ENCODE measurements at places on chromosomes 1 and 21.

DNA sequence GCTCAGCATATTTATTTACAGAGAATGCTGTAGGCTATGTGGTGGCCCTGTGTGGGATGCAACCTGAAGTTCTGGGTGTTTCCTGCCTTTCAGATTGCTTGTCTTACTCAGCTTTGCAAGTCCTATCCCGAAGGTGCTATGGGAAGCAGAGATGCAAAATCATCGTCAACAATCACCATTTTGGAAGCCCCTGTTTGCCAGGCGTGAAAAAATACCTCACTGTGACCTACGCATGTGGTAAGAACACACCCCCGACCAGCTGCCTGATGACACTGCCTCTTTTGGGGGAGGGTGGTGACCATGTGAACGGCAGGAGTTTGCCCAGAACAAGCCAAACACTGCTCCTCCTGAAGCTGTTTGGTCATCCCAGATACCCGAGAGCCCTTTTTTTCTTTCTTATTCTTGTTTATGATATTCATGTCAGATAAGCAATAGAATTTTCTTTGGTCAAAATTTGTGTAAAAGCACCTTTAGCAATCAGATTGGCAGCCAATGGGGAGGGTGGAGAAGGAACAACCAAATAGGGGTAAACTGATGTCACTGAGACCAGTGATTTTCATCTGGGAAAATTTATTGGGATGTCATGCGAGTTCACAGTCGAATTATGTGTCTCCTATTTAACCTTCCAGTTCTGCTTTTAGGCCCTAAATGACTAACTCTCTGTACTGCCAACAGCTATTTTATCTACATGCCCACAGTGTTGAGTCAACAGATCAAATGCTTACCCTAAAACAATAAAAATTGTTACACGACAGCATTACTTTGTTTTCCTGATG, 82.6 kb downstream of the EVA1C start:
- DNase-seq = no peak

- DNase-seq = no peak
Observed at GRCh38 chr1:88891951-88892340, 579 bp upstream of the GTF2B start.

DNA sequence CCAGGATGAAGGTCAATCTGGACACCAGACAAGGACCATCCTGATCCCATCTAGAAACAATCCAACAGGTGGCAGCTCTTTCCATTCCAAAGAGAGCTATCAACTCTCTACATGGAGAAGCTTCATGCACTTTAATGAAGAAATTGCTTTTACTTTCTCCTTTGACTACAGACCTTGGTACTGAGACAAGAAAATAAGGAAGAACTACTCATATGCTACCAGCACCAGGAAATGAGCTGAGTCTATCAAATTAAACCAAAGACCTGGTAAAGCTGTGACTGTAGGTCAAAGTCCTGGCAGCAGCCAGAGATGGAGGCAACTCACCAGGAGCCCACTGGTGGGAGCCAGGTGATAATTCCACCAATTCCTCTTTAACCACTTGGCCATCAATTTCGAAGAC, 64.3 kb upstream of the LRRC8B start:
- DNase-seq = no peak

DNA sequence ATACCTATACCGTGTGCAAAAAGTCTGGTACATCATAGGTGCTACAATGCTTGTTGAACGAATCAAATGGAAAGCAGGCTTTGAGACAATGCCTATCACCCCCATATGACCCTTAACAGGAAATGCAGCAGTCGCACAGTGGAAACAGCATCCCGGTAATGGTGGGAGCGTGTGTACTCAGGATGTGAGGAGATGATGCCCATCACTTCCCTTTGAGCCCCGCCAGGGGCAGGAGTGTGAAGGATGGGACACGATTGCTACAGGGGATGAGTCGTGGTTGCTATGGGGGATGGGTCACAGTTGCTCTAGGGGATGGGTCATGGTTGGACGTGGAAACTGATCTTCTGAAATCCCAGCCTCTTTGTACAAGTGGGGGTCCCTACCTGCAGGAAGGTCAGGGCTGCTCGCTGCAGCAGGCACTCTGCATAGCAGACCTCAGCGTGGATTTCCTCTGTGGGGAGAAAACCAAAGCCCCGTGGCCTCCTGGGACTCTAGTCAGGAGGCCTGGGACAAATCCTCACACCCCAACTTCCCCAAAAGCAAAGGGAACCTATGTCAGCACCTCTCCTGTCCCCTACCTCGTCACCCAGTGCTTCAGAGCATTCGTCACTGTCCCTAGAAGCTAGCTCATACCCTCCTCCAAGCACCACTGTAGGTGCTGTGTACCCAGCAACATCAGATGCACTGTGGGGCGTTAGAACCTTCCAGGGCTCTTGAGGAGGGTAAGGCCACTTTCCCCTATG, 19.3 kb downstream of the TTC39A start:
- DNase-seq = no peak

DNA sequence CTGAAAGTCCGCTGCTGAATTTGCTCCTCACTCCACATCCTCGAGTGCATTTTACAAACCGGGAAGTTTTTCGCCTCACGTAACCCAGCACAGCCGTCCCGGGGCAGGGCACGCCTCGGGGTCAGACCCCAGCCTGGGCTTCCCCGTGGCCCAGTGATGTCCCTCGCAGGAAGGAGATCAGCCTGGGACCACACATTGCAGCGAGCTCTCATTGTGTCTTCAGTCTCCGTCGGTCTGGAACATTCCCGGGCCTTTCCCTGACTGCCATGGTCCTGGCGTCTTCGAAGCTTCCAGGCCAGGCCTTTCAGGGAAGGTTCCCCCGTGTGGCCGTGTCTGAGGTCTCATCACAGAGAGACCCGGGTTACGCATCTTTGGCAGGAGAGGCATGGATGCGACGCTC, 43.5 kb downstream of the MORN1 start:
- DNase-seq = no peak

DNA sequence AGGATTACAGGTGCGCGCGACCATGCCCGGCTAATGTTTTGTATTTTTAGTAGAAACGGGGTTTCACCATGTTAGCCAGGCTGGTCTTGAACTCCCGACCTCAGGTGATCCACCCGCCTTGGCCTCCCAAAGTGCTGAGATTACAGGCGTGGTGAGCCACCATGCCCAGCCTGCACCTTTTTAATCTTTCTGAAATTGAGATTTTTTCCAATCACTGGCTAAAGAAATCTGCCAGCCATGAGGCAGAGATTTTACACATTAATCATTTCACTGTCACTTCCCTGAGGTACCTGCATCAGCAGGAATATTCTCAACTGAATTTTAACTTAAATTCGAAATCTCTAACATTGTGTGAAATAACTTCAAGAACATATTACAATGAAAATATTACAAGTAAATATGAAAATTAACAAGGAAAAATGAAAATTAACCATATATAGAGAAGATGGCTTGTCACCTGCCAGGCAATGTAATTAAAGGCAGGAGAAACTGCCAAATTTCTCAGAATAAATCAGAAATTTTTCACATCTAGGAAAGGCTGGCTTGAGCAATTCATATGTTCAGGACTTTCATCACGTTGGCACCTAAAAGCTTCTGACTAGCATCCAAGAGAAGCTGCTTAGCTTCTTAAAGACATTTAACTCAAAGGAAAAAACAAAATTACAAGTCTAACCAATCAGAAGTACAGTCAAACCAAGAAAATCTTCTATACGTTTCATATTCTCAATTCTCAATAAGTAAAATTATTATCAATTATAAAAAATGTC, 5.9 kb downstream of the ANKRD13C start:
- no peak for DNase-seq

DNA sequence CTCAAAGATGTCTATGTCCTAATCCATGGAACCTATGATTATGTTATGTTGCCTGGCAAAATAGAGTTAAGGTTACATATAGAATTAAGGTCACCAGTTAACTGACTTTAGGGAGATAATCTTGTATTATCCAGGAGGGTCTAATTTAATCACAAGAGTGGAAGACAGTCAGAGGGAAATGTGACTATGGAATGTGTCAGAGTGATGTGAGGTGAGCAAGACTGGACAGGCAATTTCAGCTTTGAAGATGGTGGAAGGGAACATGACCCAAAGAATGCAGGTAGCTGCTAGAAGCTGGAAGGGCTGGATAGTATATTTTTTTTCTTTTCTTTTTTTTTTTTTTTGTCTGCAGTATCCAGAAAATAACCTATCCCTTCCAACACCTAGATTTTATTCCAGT, 241.7 kb upstream of the NEGR1 start:
- DNase-seq = no peak

GRCh38 chr1:85394130-85394529, 70.8 kb downstream of the DDAH1 start:
- peak; percentile 10 for DNase-seq

GRCh38 chr1:91217911-91218310, 186.7 kb downstream of the HFM1 start:
- DNase-seq = no peak

DNA sequence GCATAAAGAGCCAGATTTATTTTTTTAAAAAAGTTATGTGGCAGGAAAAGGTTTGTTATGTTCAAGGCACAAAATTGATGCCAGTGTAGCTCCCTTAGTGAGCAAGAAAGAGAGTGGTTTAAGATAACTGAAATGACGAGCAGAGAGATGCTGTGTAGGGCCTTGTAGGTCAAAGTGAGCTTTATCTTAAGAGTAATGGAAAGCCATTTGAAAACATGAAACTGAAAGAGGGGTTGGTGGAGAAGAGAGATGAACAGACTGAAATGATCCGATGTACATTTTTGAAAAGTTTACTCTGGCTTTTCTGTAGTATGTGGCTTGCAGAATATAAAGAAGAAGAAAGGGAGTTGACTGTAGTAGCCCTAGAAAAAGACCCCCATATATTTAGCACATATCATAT, 383.6 kb downstream of the PLA2G4A start:
- DNase-seq = no peak

- DNase-seq = no peak
Observed at GRCh38 chr1:165218731-165219130, 137.8 kb downstream of the LMX1A start.

DNA sequence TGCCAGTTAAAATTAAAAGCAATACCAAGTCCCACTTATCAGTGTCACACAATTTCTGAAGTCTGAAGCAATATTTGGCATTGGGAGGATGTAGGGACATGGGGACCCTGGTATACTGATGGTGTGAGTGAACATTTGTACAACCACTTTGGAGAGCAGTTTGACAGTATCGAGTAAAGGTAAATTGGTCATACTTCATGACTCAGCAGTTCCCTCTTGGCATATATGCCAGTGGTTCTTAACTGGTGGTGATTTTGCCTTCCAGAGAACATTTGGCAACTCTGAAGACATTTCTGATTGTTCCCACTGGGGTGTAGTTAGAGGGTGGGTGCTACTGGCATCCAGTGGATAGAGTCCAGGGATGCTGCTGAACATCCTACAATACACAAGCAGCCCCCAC, 19.7 kb downstream of the FMOD start:
- DNase-seq = no peak

DNA sequence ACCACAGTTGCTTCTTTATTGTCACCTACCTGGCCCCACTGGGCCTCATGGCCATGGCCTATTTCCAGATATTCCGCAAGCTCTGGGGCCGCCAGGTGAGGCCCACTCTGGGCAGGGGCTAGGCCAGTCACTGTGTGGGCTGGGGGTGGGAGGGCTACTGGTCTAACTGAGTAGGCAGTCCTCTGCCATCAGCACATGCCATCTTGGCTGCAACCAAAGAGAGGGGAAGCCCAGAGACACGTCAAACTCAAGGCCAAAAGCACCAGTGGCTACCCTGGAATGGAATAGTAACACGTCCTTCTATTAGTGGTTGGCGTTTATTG, 4.0 kb downstream of the HCRTR1 start:
- no peak for DNase-seq

- no peak for DNase-seq
Observed at GRCh38 chr1:184160236-184160635, 108.7 kb downstream of the TSEN15 start.

GRCh38 chr1:18948048-18948912, 8.2 kb downstream of the IFFO2 start:
- peak; percentile 4 for DNase-seq

Data from NCI-H2171 (cell line).